ENCODE measurements at places on chromosomes 4 and X. TPM values are rescaled to one million over a fixed set of nuclear protein-coding genes. Genes with fewer than 3 reads are reported as not detected.

- no peak for DNase-seq
Measured at GRCh38 chr4:180281724-180282123, 1961.5 kb upstream of the TENM3 start.

DDX53 gene
- total RNA-seq = not detected

DNA sequence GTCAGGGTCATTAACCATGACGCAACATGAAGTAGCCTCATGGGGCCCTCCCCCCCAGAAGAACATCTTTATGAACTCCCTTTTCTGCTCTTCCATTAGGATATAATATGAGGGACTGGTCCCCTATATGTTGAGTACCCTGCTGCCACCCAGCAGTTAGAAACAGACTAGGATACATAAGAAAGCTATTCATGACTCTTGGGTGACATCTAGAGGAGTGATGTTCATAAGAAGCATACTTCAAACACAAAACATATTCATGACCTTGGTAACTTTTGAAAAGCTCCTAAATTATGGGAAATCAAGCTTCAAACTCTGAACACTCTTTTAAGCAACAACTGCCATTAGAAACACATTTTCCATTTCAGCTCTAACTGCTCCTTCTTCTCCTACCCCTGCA lies 155.2 kb upstream of the SPIN4 start:
- DNase-seq = no peak

GRCh38 chrX:1577845-1578244 lies 13.6 kb upstream of the AKAP17A start:
- no peak for DNase-seq

DNA sequence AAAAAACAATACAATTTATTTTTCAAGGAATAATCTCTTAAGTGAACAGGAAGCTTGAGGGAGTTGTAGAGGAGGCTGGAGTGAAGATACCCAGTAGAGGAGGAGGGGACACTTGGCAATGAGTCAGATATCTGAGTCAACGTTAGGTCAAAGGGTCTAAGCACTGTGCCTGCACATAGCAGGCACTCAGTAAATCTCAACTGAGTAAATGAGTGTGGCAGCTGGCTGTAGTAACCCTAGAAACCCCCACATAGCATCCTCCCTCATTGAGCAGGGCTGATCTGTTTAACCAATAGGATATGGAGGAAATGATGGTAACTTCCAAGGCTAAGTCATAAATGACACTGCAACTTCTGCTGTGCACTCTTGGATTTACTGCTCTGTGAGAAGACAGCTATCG lies 186.0 kb upstream of the FAM241A start:
- DNase-seq = no peak

DNA sequence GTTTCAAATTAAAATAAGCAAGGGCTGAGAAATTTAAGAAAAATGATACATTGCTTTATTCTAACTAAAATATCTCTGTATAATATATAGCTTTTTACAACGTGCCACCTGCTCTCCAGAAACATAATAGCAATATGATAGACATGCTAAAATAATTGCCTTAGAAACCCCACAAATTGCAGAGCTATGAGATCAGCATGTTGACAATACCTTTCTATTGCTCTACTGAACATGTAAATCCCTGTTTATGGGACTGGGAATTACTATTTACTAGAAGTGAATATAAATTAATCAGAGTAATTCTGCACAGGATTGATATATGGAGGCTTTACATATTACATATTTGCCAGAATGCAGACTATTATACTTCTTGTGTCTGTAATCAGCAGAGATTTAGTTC lies 1831.1 kb upstream of the IGFBP7 start:
- no peak for DNase-seq

SLC38A5 gene
- total RNA-seq = 1.1 TPM

SSX1 gene
- total RNA-seq = not detected

DNA sequence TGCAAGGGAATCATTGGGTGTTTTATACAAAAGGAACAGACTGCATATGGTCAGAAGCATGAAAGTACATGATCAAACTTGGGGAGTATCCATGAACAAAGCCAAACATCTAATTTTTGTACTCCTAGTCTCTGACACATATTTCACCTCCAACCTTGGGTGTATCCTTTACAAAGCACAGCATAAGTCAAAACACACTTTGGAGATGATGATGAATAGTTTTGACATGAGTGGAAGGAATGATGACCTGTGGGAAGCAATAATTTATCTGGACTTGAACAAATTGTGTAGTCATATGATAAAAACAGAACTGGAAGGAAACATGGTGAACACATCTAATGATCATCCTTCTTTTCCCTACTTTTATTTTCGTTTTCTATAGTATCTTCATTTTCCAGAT lies 108.7 kb upstream of the PLS3 start:
- no peak for DNase-seq

FAM9B gene
- not detected for total RNA-seq

- DNase-seq = no peak
Measured at GRCh38 chr4:4315461-4316149, 25.6 kb downstream of the ZBTB49 start.

DNA sequence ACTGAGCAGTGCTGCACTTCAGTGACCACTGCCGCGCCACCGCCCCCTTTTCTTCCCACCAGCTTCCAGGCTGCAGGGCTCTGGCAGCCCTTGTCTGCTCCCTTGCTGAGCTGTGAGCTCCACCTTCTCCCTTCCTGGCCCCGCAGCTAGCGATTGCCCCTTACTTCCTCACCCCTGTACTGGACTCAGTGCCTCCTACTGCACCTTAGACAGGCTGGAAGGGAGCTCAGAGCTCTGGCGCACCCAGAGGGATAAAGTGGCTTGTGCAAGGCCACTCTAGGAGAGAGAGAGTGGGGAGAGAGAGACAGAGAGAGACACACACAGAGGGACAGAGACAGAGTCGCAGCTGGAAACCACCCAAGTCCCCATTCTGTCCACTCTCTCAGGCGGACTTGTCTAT lies 6.0 kb downstream of the RASL11B start:
- peak; percentile 60 for DNase-seq

MUC7 gene
- not detected for total RNA-seq

DNA sequence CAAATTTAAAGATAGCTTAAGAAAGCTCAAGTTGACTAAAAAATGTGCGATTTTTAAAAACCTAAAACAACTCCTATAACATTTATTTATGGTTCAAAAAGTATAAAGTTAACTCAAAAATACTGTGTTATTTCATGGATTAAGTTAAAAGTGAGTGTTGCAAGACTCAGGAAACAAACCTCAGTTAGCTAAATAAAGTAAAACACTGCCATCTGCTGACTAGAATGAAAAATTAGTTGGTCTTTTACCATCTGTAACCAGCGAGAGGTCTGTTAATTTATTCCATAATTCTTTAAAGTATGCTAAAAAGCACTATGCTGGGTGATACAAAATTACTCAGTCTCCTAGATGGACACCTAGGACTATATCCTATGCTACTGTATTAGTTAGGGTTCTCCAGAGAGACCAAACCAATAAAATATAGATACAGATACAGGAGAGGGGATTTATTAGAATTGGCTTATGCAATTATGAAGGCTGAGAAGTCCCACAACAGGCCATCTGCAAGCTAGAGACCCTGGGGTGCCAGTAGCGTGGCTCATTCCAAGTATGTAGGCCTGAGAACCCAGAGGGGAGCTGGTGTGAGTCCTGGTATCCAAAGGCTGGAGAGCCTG lies 4.9 kb upstream of the WDFY3 start:
- DNase-seq = no peak

DNA sequence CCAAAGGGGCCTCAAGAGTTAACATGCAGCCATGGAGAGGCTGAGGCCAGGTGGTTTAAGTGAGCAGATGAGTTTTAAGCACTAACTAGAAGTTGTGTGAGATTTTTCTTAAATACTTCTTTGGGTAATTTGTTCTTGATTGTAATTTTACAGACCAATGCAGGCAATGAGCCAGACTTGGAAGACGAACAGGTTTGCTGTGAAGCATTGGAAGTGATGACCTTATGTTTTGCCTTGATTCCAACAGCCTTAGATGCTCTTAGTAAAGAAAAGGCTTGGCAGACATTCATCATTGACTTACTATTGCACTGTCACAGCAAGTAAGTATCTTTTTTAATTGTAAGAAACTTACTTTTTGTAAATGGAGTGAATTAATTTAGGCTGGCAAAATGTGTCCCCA lies 103.9 kb downstream of the USP9X start:
- DNase-seq = no peak

SPATA18 gene
- total RNA-seq = 0.74 TPM

CFAP47 gene
- total RNA-seq = 0.20 TPM

- no peak for DNase-seq
Measured at GRCh38 chr4:145623831-145624230, 4.6 kb downstream of the MMAA start.

DNA sequence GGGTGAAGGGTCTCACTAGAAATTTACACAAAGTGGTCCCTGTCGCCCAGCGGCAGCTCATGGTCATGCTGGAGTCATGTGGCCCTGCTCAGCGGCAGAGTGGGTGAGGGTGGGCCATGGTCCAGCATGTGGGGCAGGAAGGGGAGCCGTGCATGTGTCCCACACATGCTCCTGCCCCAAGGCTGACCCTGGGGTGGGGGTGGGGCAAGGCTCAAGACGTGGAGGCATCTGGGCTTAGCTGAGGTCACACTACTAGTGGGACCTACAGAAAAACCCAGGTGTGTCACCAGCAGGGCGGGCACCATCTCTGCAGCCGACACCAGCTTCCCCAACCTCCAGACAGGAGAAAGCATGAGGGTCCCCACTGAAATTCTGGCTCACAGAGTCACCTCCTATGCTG lies 42.4 kb downstream of the EVC start:
- DNase-seq = no peak

- DNase-seq = no peak
Measured at GRCh38 chrX:21675931-21676330, 17.8 kb upstream of the KLHL34 start.

ATG4A gene
- 26.8 TPM for total RNA-seq

DNA sequence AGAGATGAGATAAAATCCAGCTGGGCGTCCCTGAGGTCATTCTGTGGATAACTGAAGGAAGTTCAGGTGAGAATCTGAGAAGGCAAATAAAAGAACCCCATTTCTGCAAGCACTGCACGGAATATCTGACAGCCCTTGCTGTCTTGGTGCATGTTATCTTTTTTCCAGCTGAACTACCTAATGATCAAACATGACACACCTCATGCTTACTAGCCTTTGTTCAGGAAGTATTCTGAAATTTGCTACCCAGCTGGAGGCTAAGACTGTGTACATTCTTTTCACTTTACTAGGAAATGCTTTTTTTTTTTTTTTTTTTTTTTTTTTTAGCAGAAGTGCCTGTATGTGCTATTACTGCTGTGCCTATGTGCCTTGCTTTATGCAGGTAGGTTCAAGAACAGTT lies 718.1 kb downstream of the SMARCA1 start:
- no peak for DNase-seq

PLXNB3 gene
- total RNA-seq = 0.81 TPM

GRCh38 chr4:139144161-139144859 lies 32.7 kb downstream of the ELF2 start:
- DNase-seq = peak; percentile 55

PRR32 gene
- 7.9 TPM for total RNA-seq

DNA sequence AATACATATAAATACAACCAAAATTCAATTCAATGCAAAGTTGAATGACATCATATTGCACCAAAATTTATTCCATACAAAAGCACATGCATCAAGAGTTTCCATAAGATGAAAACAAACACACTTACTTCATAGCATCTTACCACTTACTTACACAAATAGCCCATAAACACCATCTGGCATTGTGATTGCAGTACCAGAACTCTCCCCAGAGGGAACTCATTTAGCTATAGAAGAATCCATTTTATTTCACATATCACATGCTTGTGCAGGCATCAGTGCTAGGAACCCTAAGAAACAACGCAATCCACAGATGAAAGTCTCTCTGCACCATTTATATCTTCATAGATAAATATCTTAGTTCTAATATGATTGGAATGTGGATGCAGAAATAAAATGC lies 77.9 kb downstream of the SLC7A11 start:
- no peak for DNase-seq

- DNase-seq = no peak
Measured at GRCh38 chr4:40514497-40514951, 115.1 kb downstream of the RBM47 start.

FAM47A gene
- not detected for total RNA-seq

GRCh38 chr4:15078682-15079642 lies 76.7 kb downstream of the CPEB2 start:
- DNase-seq = no peak

FAAH2 gene
- not detected for total RNA-seq

DNA sequence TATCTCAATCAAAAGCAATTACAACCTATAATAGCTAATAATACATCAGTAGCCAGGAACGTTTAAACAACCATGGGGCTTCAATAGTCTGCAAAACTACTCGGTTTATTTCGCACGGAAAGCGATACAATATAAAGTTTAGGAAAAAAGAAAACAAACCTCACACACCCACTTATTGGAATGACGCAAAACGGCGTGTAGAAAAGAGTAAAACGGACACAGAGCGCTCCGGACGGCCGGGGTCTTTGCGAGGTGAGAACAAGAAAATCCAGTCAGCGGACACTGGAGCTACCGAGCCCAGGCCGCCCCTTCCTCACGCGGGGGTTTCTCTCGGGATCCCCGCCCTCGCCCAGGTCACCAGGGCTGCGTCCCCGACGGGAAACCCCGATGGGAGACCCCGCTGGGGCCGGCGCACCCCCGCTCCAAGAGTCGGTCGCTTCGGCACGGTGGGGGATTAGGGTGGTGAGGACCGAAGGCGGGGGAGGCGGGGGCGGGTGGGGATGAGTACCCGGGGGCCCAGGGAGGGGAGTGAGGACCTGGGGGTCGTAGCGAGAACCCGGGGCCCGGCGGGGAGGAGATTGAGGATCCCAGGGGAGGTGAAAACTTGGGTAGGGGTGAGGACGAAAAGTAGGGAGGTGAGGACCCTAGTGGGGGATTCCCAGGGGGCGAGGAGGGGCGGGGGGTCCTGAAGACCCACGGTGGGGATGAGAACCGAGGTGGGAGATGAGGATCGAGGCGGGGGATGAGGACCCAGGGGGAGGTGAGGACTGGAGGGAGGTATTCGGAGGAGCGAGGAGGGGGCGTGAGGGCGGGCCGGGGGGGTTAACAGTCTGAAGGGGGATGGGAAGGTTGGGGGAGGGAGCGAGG lies 737 bp downstream of the NELFA start:
- DNase-seq = peak; percentile 53

GRCh38 chr4:152700151-152700550 lies 20.4 kb upstream of the TMEM154 start:
- no peak for DNase-seq

GRCh38 chr4:48212165-48212564 lies 57.5 kb downstream of the TEC start:
- no peak for DNase-seq

- DNase-seq = no peak
Measured at GRCh38 chr4:95190751-95191436, 357.9 kb downstream of the UNC5C start.

- no peak for DNase-seq
Measured at GRCh38 chr4:113921089-113921794, 58.2 kb downstream of the ARSJ start.

DNA sequence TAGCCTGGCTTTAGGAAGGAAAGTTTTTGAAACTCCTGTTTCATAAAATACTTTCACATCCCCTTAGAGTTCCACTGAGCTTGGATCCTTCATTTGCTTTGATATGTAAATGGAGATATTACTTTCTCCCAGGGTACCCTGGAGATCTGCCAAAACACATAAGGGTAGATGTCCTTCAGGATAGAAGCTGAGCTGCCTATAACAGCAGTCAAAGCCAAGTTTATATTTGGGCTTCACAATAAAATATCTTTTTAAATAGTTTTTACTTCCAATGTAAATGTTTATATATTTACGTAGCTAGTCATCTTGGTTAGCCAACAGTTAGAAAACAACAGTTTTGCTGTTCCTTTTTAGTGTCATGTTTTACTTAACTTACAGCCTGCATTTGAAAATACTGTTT lies 742.3 kb upstream of the POU3F4 start:
- DNase-seq = no peak
